ENCODE measurements at places on chromosomes 4 and X.
A peak's percentile ranks its signal among the peaks of the same experiment; 100 is the strongest.

- peak; percentile 26 for DNase-seq
Observed at GRCh38 chrX:9465380-9466123, 694 bp downstream of the TBL1X start.

DNA sequence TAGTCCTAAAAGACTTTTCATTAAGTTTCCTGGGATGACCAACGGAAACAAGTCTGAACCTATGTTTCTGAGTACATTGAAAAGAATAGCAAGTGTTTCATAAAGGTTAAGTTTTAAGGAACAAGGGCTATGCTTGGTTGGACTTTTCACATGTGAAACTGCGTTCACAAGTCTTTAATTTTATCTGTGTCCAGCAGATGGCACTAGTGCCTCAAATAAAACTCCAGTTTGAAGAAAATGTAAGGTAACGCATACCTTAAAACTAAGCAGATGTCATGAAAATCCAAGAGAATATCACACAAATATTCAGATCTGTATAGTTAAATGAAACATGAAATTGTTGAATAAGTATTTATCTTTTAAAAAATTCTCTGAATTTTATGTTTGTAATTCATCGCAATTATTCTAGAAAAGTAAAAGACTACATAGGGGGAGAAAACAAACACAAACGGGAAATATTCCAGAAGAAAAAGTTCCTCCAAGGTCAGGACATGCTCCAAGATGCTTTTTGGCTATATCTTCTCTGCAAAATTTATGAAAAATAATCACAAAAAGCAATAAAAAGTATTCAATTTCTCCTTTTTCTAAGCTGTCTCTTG is 89.6 kb upstream of the MAD2L1 start:
- peak; percentile 16 for DNase-seq

DNA sequence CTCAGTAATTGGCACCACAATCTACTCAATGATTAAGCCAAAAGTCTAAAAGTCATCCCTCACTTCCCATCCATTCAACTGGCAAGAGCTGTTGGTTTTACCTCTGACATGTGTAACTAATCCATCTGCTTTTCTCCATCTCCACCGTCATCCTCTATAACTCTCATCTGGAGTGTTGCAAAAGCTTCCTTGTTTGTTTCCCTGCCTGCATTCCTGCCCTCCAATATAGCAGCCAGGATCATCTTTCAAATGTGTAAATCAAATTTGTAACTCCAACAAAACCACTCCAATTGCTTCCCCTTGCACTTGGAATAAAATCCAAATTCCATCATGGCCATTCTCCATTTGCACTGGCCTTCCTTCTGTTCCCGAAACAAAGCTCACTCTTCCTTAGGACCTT is 4.3 kb upstream of the PLAC8 start:
- DNase-seq = no peak

DNA sequence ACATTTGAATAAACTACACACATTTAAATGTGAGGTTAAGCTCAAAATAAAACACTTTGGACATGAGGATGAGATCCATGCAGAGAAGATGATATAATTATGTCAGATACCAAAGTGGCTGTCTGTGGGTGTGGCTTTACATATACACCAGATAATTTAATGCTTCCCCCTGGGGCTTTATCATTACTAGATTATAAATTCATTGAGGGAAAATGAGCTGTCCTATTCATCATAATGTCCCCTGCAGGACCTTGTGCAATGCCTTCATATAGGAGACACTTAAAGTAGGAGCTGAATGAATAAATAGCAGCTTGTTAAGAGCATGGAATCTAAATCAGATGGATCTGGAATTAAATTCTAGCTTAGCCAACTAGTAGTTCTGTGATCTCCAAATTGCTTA is 49.7 kb downstream of the OTC start:
- no peak for DNase-seq

DNA sequence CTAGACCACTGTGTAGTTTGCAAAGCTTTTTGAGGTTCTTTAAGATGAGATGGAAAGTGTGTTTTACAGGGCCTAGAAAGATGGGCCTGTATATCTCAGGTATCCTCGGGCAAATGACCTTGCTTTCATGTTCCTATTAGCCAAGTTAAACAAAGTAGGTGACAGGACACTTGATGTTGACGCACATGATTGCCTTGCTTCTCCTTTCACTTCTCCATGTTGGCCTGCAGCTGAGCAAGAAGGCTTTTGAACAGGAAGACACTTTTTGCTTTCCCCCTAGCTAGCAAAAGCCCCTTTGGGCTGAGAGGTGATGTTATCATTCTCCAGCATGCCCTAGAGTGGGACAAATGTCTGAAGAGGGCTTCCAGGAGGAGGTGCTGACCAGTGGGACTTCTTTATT is 202.1 kb downstream of the GPC3 start:
- DNase-seq = peak; percentile 10

- no peak for DNase-seq
Observed at GRCh38 chr4:5799406-5799805, 88.4 kb downstream of the EVC start.

DNA sequence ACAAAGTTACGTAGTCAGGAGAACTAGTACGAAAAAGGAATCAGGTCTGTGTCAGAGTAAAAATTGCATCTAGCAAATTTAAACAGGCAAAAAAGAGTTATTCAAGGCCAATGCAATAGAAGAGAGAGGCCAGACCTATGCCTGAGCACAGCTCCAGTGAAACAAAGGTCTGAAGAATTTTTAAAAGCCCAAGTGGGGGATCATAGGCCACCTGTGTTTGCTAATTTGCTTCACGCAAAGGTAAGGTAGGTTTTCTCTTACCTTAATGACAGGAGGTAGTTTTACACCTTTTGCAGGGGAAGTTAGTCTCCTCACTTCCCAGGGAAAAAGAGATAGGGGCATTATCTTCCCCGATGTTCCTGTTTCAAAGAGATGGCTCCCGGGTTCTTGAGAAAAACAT is 448.6 kb upstream of the TECRL start:
- DNase-seq = no peak

- no peak for DNase-seq
Observed at GRCh38 chr4:6595897-6596537, 21.0 kb downstream of the MAN2B2 start.

- no peak for DNase-seq
Observed at GRCh38 chrX:129825746-129826505, 17.8 kb downstream of the ZDHHC9 start.

Measured in GM10248 (cell line).